ENCODE measurements at places on chromosomes 3 and 15.

DNA sequence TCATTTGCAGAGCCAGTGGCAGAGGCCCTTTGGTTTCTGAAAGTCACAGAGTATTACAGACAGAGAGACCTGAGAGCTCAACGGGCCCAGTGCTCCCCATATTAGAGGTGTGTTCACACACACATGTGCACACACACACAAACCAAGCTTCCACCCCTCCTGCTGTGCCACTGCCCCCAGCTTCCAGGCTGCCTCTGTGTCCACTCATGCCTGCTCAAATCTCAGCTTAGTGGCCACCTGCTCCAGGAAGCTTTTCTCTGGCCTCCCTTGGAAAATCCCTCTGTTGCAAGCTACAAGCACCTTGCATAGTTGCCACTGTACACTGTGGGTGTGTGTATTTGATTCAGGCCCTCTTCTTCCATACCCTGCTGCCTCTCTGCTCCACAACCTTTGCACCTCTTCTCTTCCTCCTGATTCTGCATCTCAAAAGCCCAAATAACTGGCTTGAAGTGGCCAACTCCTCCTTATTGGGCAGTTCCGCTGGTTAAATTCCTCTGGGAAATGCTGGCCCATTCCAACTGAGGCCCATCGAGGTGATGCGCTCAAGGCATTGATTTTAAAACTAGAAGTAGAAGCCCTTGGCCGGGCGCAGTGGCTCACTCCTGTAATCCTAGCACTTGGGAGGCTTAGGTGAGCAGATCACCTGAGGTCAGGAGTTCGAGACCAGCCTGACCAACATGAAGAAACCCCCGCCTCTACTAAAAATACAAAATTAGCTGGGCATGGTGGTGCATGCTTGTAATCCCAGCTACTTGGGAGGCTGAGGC, 23.0 kb downstream of the MESD start:
- DNase-seq: no peak

DNA sequence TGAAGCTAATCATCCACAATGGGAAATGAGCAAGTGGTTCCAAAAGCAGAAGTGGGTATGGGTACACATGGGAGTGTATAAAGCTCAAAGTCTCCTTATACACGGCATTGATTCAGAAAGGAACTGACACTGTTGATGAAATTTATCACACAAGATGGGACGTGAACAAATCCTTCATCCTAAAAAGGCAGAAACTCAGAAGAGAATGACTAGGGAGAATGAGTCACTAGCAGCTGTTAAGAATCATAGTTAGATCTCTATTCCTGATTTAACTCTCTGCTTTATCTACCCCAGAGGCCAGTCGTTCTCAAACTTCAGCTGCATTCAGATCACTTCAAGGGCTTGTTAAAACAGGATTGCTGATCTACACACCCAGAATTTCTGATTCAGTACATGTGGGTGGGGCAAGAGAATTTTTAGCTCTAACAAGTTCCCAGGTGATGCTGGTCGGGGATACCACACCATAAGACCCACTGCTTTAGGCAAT, 97.7 kb upstream of the PHLDB2 start:
- DNase-seq: peak; percentile 37

DNA sequence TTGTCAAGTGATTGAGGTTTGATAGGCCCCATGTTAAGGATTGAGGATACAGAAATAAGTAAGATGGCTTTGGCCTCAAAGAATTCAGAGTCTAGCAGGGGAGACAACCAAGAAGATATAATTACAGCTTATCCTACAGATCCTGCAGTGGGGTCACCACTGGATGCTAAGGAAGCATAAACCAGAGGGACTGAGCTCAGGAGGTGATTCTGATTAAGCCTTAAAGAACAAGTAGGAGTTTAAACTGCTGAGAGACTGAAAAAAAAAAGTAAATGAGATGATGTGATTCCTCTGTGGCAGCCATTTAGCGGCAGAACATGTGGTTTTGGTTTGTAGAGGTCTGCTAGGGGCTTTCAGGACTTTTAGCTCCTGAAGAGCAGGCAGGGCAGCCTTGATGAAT, 72.1 kb upstream of the ROPN1 start:
- no peak for DNase-seq

- no peak for DNase-seq
Measured at GRCh38 chr15:66563126-66563525, 2.7 kb downstream of the LCTL start.

DNA sequence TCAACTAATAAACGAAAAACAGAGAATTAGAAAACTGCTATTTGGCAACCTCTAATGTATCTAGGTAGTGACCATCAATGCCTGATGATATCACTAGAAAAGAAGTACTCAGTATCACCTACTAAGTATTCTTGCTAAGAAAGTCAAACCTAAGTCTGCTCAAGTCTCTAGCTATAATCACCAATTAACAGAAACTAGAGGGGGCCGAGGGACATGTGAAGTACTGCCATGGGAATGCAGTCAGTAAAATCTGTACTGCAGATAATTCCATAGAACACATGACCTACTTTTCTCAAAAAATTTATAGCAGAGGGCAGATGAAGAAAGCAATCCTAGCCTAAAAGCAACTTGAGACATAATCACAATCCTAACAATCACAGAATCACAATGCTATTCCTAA, 51.4 kb downstream of the CPEB1 start:
- DNase-seq: no peak

DNA sequence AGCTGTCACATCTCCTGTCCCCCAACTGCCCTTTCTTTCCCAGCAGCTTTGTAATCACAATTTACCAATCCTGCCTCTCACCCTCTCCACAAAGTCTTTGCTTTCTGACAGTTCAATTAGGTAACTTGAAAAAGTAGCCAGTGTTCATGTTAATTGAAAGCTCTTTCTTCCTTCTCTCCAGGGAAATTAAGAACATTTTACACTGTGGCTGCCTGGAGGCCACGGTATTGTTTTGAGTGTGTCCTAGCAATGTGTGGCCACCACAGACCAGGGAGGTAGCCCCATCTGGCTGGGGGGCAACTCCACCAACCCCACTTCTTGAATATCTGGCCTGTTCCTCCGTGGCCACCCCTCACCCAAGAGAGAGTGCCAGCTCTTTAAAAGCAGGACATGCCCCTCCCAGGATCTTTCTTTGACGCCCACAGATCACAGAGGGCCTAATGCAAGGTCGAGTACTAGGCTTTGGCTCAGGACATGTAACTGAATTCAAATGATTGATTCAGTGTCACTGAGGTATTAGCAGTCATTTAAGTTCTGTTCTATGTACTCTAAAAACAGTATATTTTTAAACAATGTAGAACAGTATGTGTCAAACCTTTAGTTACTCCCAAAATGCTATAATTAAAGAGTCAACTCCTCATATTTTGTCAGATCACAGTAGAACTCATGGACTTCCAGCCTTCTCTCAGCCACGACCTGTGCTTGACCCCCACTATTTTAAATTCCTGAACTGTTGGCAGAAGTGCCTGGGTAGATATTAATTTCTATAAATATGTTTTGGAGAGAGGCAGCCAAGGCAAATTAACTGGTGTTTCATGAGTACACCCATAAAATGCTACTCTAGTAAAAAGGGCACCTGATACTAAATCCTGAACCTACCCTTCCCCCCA, 164.5 kb downstream of the TNIK start:
- DNase-seq: no peak

DNA sequence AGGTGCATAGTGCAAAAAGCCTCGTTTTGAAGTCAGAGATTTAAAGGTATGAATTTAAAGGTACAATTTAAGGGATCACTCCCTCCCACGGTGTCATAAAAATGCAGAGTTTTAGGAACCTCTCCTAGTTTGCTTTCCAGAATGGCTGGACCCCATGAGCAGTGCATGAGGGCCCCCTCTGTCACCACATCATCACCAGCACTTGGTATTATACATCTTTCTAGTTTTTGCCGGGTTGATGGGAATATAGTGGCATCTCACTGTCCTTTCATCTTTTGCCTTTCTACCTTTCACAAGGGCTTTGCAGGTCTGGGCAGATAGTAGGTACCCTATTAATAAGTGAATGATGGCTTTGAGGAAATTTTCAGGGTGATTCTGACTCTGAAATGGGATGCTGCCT, 103.6 kb upstream of the AGBL1 start:
- no peak for DNase-seq

- DNase-seq: no peak
Measured at GRCh38 chr3:108189440-108189839, 32.8 kb downstream of the IFT57 start.

DNA sequence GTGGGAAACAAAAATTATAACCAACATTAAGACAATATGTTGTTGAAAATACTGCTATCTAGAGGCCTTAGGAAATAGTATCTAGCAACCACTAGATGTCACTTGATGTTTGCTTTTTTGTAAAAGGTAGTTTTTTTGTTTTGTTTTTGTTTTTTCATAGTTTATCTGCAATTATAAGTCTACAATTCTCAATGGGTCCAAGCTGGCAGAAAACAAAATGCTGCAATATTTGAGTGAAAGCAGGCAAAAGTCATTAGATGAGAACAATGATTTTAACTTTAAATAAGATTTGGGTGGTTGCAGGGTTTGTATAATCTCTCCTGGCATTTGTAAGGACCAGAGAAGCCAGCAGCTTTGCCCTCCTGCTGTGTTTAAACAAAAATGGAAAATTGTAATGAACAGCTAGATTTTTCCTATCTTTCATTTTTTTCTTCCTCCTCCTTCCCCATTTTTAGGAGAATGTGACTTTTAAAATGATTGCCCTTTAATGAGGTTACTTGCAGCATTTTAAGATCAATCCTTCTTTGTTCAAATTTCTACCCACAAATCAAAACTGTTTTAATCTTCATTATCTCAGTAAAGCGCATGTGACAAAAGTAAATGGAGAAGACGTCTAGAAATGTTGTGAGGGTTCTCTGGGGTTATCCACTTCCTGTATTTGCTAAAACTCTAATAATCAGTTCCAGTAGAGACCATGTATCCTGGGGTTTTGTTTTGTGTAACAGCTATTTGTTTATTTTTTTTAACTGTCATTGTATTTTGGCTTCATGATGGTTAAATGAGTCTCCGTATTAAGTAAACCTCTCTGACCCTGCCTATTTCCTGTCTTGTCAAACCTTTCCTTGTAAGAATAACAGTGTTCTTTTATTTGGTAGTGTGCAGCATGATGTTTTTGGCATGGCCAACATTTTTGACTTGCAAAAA, 27.3 kb downstream of the DUT start:
- DNase-seq: no peak

GRCh38 chr15:99126930-99127329, 22.1 kb downstream of the SYNM start:
- DNase-seq: no peak

GRCh38 chr3:197456261-197457091, 99.3 kb downstream of the BDH1 start:
- peak; percentile 72 for DNase-seq

GRCh38 chr3:27791956-27792355, 69.8 kb upstream of the EOMES start:
- no peak for DNase-seq

GRCh38 chr3:186214670-186215069, 105.8 kb upstream of the ETV5 start:
- DNase-seq: no peak

- no peak for DNase-seq
Measured at GRCh38 chr3:195868866-195869412, 39.4 kb downstream of the TNK2 start.

- peak; percentile 41 for DNase-seq
Measured at GRCh38 chr3:117019082-117019713, 309.6 kb downstream of the TUSC7 start.

DNA sequence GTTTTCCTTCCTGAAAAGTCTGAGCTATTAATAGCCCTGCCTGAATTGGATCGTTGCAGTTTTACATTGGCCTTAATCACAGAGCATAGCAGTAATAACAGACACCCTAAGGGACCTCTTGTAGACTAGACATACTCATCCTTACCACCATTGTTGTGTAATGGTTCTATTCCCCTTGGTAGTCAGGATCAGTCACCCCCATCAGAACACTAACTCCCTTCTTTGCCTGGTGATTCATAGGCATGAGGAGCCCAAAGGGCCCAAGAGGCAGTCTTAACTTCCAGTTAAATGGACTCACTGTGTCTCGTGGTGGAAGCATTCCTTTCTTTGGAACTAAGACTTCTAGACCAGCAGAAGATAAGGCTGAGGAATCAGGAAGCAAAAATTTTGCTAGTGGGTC, 20.2 kb downstream of the CGGBP1 start:
- DNase-seq: no peak

GRCh38 chr15:72760590-72761260, 22.8 kb downstream of the ADPGK start:
- DNase-seq: no peak

DNA sequence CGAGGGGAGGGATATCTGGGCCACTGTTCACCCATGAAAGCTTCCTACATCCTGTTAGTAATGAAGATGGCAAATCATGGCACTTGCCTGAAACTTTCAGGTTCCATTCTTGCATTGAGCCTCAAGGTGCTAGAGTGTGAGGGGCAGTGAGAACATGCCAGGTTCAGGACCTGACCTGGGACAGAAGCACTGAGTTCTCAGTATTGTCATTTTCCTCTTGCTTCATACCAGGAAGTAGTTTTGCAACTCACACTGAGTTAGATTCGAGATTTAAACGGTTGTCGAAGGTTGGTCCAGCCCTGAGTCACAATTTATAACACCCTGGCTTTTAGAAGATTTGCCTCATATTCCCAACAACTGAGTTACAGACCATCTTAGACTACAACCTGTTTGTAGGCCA, 11.8 kb upstream of the MEIS2 start:
- DNase-seq: no peak

DNA sequence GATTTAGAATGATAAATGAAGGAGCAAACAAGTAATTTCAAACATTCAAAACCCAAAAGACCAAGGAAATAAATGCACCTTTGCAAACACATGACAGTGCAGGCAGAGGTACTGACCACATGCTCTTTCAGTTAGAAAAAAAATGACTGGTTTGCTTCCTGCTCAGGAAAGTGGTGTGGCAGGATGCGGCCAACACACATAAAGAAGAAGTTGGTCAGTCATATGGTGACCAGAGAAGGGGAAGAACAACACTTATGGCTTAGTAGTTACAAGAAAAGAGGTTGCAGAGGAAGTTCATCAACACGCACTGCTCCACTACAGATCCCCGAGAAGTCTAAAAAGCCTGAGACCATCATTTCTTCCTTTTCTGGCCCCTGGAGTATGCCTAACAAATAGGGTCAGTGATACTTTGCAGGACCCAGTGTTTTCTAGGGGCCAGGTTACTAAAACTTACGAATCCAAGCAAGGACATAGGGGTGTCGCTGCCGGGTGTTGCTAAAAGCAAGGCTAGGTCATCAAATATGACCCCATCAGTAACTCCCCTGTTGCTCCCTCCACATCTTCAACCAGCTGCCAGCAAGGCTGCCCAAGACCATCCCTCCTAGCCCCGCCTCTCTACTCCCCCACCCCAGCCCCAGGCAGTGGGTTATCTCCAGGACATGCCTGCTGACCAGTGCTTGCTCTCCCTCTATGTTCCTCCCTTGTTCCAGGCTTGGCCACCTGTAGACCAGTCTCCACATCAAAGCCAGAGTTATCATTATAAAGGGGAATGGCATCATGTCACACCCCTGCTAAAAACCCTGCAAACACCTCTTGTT, 11.2 kb downstream of the ATP8B4 start:
- DNase-seq: peak; percentile 77
